Endodermal cell (in vitro differentiated cells): ENCODE measurements at places on chromosomes 12 and 14. TPM values are rescaled to one million over a fixed set of nuclear protein-coding genes. Genes with fewer than 3 reads are reported as not detected.

- H3K27ac ChIP-seq: no peak overlapping the region
- H3K36me3 ChIP-seq: no peaks in the 10 kb centered on the region
- no peak for DNase-seq
Measured at GRCh38 chr14:73752297-73752992, 38.3 kb upstream of the PNMA1 start.

- H3K27ac ChIP-seq: no peak overlapping the region
- no peaks in the 10 kb centered on the region for H3K27me3 ChIP-seq
- H3K4me3 ChIP-seq: peak overlapping the region; percentile 71
Measured at GRCh38 chr12:125351788-125352187, 286.6 kb downstream of the AACS start.

DNA sequence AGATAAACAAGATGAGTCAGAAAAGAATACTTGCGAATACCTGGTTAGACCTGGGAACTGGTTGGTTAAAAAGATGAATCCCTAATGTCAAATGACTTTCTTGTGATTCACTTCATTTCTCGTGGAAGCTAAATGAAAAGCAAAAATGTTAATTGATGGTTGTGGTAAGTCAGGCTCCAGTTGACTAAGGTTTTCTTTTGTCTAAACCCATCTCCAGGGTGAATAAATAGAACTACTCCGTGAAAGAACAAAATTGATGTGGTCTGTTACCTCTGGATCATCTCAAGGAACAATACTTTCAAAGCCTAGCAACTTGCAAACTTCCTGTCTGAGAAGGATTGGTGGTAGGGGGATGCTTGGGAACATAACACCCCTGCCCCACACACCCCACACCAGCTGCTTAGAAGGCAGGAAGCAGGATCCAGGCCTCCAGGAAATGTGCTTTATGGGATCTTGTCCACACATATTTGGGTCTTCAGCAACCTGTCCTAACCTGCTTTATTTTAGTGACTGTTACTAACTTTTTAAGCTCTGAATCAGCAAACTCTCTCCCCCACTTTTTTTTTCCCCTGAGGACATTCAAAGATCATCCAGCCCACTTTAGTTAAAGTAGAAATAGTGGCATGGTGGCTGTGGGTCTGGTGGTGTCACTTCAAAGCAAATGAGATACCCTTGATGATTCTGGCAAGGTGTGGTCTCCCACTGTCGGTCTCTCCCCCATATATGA is 60.4 kb upstream of the PTHLH start:
- no peaks in the 10 kb centered on the region for H3K27me3 ChIP-seq
- no peak overlapping the region for H3K4me3 ChIP-seq
- H3K4me1 ChIP-seq: no peaks in the 10 kb centered on the region
- no peaks in the 10 kb centered on the region for H3K36me3 ChIP-seq
- DNase-seq: no peak
- no peak overlapping the region for H3K27ac ChIP-seq

- DNase-seq: no peak
- no peak overlapping the region for H3K4me3 ChIP-seq
- H3K36me3 ChIP-seq: peaks cover 25% of the 10 kb centered on the region
- H3K4me1 ChIP-seq: no peaks in the 10 kb centered on the region
- H3K27ac ChIP-seq: no peak overlapping the region
- H3K27me3 ChIP-seq: no peaks in the 10 kb centered on the region
Measured at GRCh38 chr14:92731622-92732115, 16.8 kb downstream of the LGMN start.

The MYF5 gene
- total RNA-seq: not detected in 2 replicates

GRCh38 chr14:100165831-100166440 is 6.5 kb upstream of the DEGS2 start:
- no peak for DNase-seq
- peaks cover 16% of the 10 kb centered on the region for H3K27me3 ChIP-seq
- H3K4me3 ChIP-seq: no peak overlapping the region

The TRHDE gene
- 0.20 and 0.45 TPM in 2 replicates for total RNA-seq

DNA sequence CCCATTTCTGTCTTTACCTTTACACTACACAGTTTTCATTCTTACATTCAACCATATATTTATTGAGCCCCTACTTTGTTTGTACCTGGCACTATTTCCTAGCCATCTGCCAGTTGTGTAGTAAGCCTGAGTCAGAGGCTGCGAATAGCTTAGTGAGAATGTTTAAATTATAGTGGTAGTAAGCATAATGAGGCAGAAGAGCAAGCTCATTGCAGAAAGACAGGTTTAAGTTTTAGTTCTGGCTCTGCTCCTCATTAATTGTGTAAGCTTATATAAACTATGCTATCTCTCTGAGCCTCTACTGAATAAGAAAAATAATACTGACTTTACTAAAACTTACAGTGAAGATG is 123.5 kb downstream of the NAV3 start:
- no peak overlapping the region for H3K4me3 ChIP-seq
- H3K27ac ChIP-seq: no peak overlapping the region
- DNase-seq: no peak
- no peaks in the 10 kb centered on the region for H3K36me3 ChIP-seq

DNA sequence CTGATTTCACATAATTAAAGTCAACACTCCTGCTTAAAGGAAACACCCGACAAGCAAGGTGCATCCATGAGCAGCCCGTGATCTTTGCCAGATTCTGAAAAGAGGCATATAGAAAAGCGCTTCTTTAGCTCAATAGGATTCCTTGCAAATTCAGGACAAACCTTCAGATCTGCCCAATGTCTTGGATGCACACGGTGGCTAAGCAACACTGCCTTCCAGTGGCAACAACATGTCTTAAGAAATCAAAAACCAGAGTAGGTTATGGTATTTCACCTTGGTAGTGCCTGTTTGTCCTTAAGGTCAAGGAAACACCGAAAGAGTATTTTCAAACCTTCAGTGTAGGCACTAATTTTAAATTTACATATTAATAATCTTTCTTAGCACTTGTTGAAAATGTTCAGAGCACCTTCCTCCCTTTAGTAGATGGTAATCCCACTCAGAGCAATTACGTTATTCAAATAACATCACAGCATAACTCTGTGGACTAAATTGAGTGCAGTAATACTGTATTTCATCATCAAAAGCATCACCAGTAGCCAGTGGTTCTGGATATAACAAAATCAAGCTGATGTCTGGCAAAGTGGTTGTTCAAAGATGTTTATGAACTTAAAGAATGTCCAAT is 58.0 kb upstream of the CDKN3 start:
- no peaks in the 10 kb centered on the region for H3K27me3 ChIP-seq
- DNase-seq: peak; percentile 67
- no peaks in the 10 kb centered on the region for H3K36me3 ChIP-seq
- H3K4me3 ChIP-seq: no peak overlapping the region
- peaks cover 9% of the 10 kb centered on the region for H3K4me1 ChIP-seq

GRCh38 chr12:47940773-47941474 is 22.5 kb upstream of the TMEM106C start:
- no peaks in the 10 kb centered on the region for H3K4me1 ChIP-seq
- H3K27me3 ChIP-seq: peaks cover 57% of the 10 kb centered on the region
- H3K36me3 ChIP-seq: no peaks in the 10 kb centered on the region
- H3K4me3 ChIP-seq: no peak overlapping the region
- peak; percentile 12 for DNase-seq

The MARCHF9 gene
- 15.8 to 31.9 TPM (median 18.5 TPM) in 3 replicates for total RNA-seq

GRCh38 chr14:58077621-58078020 is 74.4 kb downstream of the ARMH4 start:
- no peaks in the 10 kb centered on the region for H3K36me3 ChIP-seq
- no peak for DNase-seq
- no peaks in the 10 kb centered on the region for H3K27me3 ChIP-seq
- no peaks in the 10 kb centered on the region for H3K4me1 ChIP-seq

DNA sequence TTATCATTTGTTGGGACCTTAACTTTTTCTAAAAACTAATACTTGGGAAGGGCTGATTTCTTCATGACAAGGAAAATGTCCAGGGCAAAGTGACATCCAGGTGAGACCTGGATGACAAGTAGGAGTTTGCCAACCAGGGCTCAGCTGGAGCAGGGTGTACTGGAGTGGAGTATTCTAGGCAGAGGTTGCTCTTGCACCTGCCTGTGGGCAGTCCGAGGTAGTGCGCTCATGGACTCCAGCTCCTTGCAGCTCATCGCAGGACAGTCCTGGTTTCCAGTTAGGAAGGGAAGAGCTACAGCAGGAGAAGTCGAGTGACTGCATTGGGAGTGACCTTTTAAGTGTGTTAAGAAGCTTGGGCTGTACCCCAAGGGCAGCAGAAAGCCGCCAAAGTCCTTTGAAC is 175.9 kb downstream of the PELI2 start:
- no peak overlapping the region for H3K27ac ChIP-seq
- no peaks in the 10 kb centered on the region for H3K4me1 ChIP-seq
- H3K27me3 ChIP-seq: no peaks in the 10 kb centered on the region
- peak; percentile 56 for DNase-seq
- H3K36me3 ChIP-seq: no peaks in the 10 kb centered on the region

GRCh38 chr14:34241185-34241711 is 220.8 kb downstream of the SPTSSA start:
- H3K4me3 ChIP-seq: no peak overlapping the region
- no peak for DNase-seq
- H3K36me3 ChIP-seq: no peaks in the 10 kb centered on the region
- H3K4me1 ChIP-seq: no peaks in the 10 kb centered on the region
- no peak overlapping the region for H3K27ac ChIP-seq

DNA sequence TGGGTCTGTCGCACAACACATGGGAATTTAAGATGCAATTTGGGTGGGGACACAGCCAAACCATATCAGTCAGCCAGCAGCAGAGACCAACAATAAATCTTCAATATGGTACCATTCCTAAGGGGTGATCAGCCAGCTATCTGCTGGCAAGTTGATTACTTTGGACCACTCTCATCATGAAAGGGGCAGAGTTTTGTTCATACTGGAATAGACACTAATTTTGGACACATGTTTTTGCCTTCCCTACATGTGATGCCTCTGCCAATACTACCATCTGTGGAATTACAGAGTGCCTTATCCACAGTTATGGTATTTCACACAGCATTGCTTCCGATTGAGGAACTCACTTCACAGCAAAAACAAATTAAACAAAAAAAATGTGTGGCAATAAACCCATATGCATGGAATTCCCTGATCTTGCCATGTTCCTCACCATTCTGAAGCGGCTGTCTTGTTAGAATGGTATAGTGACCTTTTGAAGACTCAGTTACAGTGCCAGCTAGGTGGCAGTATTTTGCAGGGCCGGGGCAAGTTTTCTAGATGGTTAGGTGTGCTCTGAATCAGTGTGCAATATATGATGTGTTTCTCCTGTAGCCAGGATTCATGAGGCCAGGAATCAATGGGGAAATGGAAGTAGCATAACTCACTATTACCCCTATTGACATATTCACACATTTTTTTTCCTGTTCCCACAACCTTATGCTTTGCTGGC is 179.0 kb upstream of the IGF1 start:
- no peaks in the 10 kb centered on the region for H3K36me3 ChIP-seq
- peak; percentile 57 for DNase-seq
- H3K27me3 ChIP-seq: no peaks in the 10 kb centered on the region
- no peak overlapping the region for H3K4me3 ChIP-seq
- no peak overlapping the region for H3K27ac ChIP-seq
- no peaks in the 10 kb centered on the region for H3K4me1 ChIP-seq

GRCh38 chr12:89354612-89355067 is 2.3 kb upstream of the DUSP6 start:
- peaks cover 6% of the 10 kb centered on the region for H3K4me1 ChIP-seq
- peaks cover 10% of the 10 kb centered on the region for H3K36me3 ChIP-seq
- peak overlapping the region; percentile 98 for H3K4me3 ChIP-seq
- H3K27me3 ChIP-seq: no peaks in the 10 kb centered on the region
- no peak for DNase-seq

The AKAP3 gene
- total RNA-seq: 2.8 and 3.4 TPM in 2 replicates

The C14orf39 gene
- 0.66 and 1.3 TPM in 2 replicates for total RNA-seq

The PRKD1 gene
- total RNA-seq: 9.9 and 12.0 TPM in 2 replicates

GRCh38 chr14:59772233-59772632 is 98.3 kb downstream of the RTN1 start:
- peaks cover 5% of the 10 kb centered on the region for H3K27me3 ChIP-seq
- peaks cover 8% of the 10 kb centered on the region for H3K4me1 ChIP-seq
- no peak overlapping the region for H3K27ac ChIP-seq
- DNase-seq: no peak
- no peaks in the 10 kb centered on the region for H3K36me3 ChIP-seq

GRCh38 chr14:68658943-68659931 is 133.6 kb downstream of the ZFP36L1 start:
- no peak overlapping the region for H3K4me3 ChIP-seq
- H3K4me1 ChIP-seq: peaks cover 5% of the 10 kb centered on the region
- no peaks in the 10 kb centered on the region for H3K27me3 ChIP-seq
- peak overlapping the region; percentile 63 for H3K27ac ChIP-seq

DNA sequence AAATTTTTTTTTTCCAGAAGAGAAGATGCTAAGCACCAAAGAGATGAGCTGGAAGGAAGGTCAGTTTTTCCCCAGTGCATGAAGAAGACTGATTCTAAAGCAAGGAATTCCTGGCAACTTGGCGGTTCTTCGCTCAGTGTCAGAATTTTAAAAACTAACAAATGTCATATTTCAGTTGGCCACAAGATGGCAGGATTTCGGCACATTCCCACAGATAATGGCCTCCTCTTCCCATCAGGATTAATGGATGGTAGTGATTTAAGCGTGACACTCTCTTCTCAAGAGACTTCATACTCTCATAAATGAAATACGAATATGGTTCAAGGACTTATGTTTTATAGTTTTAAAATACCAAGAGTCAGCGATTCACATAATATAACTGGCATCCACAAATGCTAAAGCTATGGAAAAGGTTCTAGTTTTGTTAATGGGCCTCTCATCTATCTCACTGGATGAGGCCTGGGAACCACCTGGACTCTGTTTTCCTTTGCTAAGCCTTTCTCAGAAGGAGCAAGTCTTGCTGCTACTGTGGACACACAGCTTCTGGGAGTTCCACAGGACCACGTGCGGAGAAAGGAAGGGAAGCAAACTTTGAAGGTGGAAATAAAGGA is 46.1 kb upstream of the PTPRO start:
- H3K4me1 ChIP-seq: no peaks in the 10 kb centered on the region
- H3K4me3 ChIP-seq: no peak overlapping the region
- DNase-seq: peak; percentile 81
- H3K36me3 ChIP-seq: no peaks in the 10 kb centered on the region
- no peak overlapping the region for H3K27ac ChIP-seq

- no peak overlapping the region for H3K27ac ChIP-seq
- H3K27me3 ChIP-seq: no peaks in the 10 kb centered on the region
- no peaks in the 10 kb centered on the region for H3K36me3 ChIP-seq
- H3K4me3 ChIP-seq: no peak overlapping the region
- peaks cover 5% of the 10 kb centered on the region for H3K4me1 ChIP-seq
Measured at GRCh38 chr14:54329082-54329695, 67.6 kb upstream of the CDKN3 start.

GRCh38 chr14:74525361-74525851 is 31.8 kb downstream of the ISCA2 start:
- no peak overlapping the region for H3K4me3 ChIP-seq
- no peak overlapping the region for H3K27ac ChIP-seq
- no peaks in the 10 kb centered on the region for H3K27me3 ChIP-seq
- DNase-seq: no peak
